Fibroblast of skin of right quadriceps (primary cell): ENCODE measurements at places on chromosomes 7 and 10.

DNA sequence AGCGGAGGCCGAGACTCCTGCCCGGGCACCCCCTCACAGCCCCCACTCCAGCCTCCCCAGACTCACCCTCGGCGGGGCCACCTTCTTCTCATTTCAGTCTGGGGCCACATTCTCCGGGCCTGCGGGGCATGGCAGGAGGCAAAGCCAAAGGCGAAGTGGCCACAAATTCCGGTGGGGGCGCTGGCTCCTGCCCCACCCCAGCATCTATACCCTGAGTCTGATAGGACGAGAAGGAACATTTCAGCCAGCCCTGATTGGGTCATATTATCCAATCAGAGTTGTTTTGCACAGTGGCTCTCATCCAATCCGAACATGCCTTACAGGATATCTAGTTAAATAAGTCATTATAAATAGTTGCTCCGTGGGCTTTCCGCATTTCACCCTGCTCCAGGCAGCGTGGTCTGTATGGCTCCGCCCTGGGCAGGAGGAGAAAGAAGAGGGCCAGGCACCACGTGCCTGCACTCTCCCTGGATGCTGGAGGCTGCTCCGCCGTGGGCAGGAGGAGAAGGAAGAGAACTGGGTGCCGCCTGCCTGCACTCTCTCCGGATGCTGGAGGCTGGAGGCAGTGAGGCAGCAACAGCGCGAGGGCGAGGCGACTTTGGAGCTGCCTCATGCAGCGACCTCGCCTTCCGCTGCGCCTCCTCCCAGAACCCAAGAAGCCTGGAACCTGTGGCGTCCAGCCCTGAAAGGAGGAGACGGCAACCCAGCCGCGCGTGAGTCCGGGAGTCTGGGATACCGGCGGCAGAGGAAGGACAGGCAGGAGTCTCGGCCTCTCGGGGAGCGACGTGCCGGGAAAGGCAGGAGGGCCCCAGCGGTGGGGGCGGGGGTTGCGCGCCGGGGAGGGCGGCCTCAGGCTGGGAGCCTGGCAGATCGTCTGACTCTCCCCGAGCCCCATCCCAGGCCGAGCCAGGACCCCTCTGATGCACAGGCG, 162.9 kb downstream of the ZNF33B start:
- DNase-seq, result peak; percentile 5

DNA sequence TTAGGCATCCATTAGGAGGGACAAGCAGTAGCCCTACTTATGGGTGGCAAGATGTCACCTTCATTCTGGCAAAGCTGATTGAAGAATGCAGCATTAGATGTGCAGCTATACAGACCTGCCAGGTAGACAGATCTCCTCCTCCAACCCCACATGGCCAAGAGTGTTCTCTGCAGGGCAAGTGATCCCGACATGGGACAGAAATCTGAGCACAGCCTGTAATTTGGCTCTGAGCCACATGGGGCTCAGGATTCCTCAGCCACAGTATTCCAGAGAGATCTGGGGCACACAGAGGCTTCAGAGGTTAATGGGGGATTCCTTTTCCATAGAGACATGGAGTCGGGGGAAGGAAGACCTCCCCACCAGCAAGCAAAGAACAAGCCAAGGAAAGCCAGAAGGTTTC, 58.7 kb upstream of the GDF10 start:
- no peak for DNase-seq

DNA sequence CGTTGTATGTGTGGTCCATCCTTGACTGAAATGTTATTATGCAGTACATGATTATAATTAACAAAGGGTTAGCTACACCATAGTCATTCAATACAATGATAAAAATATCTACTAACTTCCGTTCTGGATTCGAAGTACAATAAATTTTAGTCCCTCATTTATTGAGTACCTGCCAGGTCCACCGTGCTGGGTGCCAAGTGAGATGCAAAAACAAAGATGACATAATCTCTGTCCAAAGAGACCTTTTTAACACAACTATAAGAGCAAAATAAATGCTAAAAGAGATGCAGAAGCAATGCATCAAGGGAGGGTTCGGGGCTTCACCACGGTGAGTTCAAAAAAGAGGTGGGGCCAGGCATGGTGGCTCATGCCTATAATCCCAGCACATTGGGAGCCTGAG, 33.1 kb downstream of the LAMB1 start:
- DNase-seq, result no peak

DNA sequence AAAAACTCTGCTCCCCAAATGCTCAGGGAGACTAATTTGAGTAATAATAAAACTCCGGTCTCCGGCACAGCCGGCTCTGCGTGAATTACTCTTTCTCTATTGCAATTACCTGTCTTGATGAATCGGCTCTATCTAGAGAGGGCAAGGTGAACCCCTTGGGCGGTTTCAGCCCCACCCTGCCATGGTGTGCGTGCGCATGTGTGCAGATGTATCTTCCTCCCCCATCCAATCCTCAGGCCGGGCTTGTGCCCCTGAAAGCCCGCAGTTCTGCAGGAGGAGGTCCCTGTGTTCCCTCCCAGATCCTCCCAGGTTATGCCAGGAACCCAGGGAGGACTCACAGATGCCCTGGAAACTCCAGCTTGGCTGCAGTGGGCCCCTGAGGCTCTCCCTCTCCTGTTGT, 48.3 kb upstream of the MYL10 start:
- no peak for DNase-seq

DNA sequence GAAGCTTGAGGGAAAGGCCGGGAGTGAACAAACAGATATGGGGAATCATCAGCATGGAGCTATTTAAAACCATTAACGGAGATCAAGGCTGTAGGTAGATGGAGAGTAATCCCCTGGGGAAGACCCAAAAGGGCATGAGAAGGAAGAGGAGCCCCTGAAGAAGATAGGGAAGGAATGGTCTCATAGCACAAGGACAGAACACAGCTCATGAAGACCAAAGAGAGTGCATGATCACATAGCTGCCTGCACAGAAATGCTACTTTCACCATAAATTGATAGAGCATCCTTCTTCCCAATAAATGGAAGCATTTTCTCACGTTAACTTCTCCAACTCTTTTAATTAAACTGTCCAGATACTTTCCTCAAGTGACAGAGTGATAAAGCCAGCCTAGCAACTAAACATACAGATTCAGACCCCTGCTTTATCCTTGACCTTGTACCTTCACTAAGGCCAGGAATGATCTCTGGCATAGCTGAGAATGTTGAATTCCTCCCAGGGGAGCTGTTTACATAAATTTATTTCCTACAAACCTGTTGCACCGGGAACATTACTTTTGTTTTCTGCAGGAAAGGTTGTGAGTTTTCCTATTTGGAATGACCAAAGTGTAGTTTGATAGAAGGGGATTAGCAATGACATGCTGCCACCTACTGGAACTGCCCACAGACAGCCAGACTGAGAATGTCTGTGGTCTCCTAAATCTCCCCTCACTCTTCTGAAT, 110.8 kb upstream of the LRGUK start:
- peak; percentile 38 for DNase-seq

DNA sequence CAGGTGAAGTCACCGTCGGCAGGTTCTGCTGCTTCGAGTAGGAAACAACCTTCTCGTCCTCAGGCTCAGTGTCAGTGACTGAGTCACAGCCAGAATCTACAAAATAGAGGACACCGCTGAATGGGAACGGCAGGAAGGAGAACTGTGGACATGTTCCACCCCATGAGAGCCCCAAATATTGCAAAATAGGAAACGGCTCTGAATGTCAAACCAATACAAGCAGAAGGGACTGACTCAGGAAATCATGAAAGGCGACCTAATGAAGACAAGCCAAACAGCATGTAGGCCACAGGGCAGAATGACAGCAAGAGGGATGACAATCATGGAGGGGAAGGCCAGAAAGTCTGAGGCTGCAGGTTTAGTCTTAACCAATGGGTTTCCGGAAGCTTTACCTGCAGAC, 63.5 kb downstream of the PIK3AP1 start:
- DNase-seq, result no peak

DNA sequence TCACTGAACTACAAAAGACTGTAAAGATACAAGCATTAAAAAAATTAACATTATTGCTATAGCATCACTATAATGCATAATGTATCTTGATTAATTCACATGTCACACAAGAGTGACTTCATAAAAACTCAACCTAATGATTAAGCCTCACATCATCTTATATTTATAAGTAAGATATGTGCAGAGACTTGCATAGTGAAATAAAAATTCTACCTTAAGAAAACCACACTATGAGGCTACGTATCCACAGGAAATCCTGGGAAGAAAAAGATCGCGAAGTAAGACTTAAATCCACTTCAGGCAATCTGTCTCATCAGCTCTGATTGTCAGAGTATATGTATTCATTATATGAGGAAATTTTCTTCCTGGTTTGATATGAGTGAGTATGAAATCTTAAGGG, 160.0 kb downstream of the SLC25A13 start:
- no peak for DNase-seq

DNA sequence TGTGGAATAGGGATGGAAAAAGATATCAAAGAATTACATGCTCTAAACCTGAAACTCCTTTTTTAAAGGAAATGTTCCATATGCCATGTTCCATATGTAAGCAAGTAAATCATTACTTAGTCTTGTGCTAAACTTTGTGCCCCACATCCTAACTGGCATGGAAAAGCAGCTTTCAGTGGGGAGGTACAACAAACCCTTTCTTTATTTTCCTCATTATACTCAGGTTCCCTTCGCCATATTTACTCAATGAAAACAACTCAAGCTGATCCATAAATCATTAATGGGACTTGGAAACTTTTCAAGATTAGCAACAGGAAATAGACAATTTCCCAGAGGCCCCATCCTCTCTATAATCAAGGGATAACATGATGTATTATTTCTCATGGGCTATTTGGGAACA, 56.0 kb downstream of the GSAP start:
- no peak for DNase-seq

GRCh38 chr7:96663457-96663856, 46.2 kb downstream of the SEM1 start:
- no peak for DNase-seq

- DNase-seq, result peak; percentile 69
Observed at GRCh38 chr7:132353936-132354335, 222.3 kb downstream of the PLXNA4 start.

DNA sequence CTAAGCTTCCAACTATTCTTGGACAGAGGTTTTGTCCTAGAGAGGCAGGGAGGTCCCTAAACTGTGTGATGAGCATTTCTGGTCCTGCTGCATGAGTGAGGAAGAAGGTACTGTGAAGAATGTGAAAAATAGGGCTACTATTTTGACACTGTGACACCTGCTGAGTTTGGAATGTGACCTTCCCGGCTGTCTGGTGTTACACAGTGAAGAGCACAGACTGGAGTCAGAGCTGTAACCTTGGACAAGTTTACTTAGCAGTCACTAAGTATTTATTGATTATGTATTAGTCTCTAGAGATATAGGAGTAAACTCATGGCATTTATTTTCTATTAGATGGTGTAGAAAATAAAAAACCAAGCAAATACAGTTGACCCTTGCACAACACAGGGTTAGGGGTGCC, 12.3 kb downstream of the GOLGA7B start:
- no peak for DNase-seq

GRCh38 chr10:125868372-125868975, 12.6 kb downstream of the DHX32 start:
- DNase-seq, result peak; percentile 42

DNA sequence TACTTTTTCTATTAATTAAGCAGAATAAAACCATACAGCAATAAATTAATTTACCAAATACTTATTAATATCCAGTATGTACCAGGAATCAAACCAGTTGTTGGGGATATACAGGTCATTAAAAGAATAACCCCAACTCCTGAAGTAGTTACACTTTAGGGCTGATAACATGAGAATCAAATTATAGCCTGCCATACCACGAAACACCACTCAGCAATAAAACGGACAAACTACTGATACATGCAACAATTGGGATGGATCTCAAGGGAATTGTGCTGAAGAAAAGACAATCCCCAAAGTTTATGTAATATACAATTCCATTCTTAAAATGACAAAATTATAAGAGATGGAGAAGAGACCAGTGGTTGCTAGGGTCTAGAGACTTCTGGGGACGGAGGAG, 22.7 kb downstream of the MCMBP start:
- DNase-seq, result peak; percentile 25

GRCh38 chr7:17680026-17680425, 260.3 kb downstream of the SNX13 start:
- peak; percentile 93 for DNase-seq

GRCh38 chr7:156614434-156615264, 25.9 kb upstream of the RNF32 start:
- no peak for DNase-seq

GRCh38 chr7:81029511-81029910, 110.7 kb upstream of the SEMA3C start:
- no peak for DNase-seq
